ENCODE measurements at places on chromosomes 12 and 14. TPM values are rescaled to one million over a fixed set of nuclear protein-coding genes. Genes with fewer than 3 reads are reported as not detected.

- DNase-seq: no peak
- no peaks in the 10 kb centered on the region for H3K4me1 ChIP-seq
- peaks cover 7% of the 10 kb centered on the region for H3K27me3 ChIP-seq
- H3K27ac ChIP-seq: no peak overlapping the region
- no peak overlapping the region for H3K4me3 ChIP-seq
These were observed 46.7 kb downstream of the HSPB8 start for GRCh38 chr12:119225454-119225853.

SLC22A17 gene
- total RNA-seq: not detected

- H3K4me1 ChIP-seq: peaks cover 10% of the 10 kb centered on the region
- H3K27ac ChIP-seq: no peak overlapping the region
- peak; percentile 53 for DNase-seq
- H3K27me3 ChIP-seq: no peaks in the 10 kb centered on the region
- H3K36me3 ChIP-seq: no peaks in the 10 kb centered on the region
These were observed 55.7 kb downstream of the TRPV4 start for GRCh38 chr12:109777544-109777943.

DNA sequence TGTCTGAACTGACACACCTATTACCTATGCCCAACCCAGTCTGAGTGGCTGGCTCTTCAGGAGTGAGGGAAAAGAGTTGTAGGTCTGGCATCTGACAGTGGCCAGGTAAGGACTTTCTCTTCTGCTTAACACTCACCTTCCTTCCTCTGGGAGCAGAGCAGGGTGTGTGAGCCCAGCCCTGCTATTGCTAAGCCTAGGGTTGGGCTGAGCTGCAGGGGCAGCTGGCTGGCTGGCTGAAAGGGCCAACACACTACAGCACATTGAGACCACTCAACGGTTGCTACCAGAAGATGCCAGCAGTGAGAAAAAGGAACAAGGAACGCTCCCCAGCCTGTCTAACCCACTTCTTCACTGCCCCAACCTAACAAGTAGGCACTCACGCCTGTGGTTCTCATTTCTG is 201.2 kb downstream of the DPF3 start:
- H3K27ac ChIP-seq: no peak overlapping the region
- H3K4me1 ChIP-seq: peaks cover 7% of the 10 kb centered on the region
- no peaks in the 10 kb centered on the region for H3K27me3 ChIP-seq
- H3K36me3 ChIP-seq: no peaks in the 10 kb centered on the region
- H3K4me3 ChIP-seq: no peak overlapping the region

DNA sequence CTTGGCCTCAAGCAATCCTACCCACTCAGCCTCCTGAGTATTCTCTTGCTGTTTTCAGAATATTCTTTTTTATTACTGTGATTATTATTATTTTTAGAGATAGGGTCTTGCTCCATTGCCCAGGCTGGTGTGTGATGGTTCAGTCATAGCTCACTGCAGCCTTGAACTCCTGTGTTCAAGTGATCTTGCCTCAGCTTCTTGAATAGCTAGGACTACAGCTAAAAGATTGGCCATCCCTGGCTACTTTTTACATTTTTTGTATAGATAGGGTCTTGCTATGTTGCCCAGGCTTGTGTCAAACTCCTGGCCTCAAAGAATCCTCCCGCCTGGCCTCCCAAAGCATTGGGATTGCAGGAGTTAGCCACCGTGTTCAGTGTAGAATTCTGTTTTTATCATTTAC is 73.3 kb downstream of the ERC1 start:
- peaks cover 10% of the 10 kb centered on the region for H3K4me1 ChIP-seq
- no peak overlapping the region for H3K4me3 ChIP-seq
- no peak overlapping the region for H3K27ac ChIP-seq
- peaks cover 34% of the 10 kb centered on the region for H3K36me3 ChIP-seq
- no peak for DNase-seq

- H3K36me3 ChIP-seq: no peaks in the 10 kb centered on the region
- no peak overlapping the region for H3K27ac ChIP-seq
- H3K27me3 ChIP-seq: peaks cover 19% of the 10 kb centered on the region
These were observed 2.8 kb upstream of the A2ML1 start for GRCh38 chr12:8819666-8819980.

GRCh38 chr12:53224897-53225634 is 6.9 kb downstream of the RARG start:
- no peaks in the 10 kb centered on the region for H3K36me3 ChIP-seq
- H3K27ac ChIP-seq: no peak overlapping the region
- H3K4me1 ChIP-seq: peaks cover 50% of the 10 kb centered on the region
- no peak overlapping the region for H3K4me3 ChIP-seq

DNA sequence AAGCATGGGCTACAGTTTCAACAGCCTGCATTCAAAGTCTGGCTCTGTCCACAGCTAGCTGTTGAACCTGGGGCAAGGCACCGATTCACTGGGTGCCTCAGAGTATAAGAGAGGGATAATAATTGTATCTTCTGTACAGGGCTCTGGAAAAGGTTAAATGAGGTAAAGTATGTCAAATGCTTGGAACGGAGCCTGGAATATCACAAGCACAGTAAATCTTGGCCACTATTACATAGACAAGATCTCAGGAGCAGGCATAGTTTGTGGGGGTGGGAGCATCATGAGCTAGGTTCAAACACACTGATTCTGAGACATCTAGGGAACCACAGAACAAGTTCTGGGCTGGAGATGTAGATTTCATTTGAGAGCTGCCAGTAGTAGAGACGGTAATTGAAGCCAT is 203.7 kb upstream of the NUDT4 start:
- H3K27ac ChIP-seq: no peak overlapping the region
- peaks cover 2% of the 10 kb centered on the region for H3K27me3 ChIP-seq
- H3K4me1 ChIP-seq: no peaks in the 10 kb centered on the region
- H3K4me3 ChIP-seq: no peak overlapping the region

DNA sequence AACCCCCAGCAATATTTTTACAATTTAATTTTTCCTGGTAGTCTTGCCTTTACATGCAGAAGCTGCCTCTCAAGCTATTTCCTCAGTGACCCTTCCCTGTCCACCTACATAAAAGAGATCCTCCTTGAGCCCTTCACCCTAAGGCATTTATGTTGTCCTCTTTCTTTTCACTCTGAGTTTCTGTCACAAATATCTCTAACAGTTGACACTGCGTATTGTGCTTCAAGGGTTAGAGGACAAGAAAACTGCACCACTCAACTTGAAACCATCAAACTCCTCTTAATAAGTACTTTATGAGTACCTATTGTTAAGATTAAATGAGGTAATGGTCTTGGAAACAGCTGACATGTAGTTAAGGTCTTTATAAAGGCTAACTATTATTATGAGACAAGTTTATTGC is 557.7 kb downstream of the TRHDE start:
- DNase-seq: no peak
- H3K27me3 ChIP-seq: no peaks in the 10 kb centered on the region
- no peaks in the 10 kb centered on the region for H3K4me1 ChIP-seq
- H3K27ac ChIP-seq: no peak overlapping the region
- H3K4me3 ChIP-seq: no peak overlapping the region

- no peaks in the 10 kb centered on the region for H3K36me3 ChIP-seq
- peaks cover 8% of the 10 kb centered on the region for H3K27me3 ChIP-seq
- no peak for DNase-seq
- no peak overlapping the region for H3K4me3 ChIP-seq
- H3K4me1 ChIP-seq: no peaks in the 10 kb centered on the region
These were observed 28.6 kb upstream of the DLK1 start for GRCh38 chr14:100698066-100698465.

FOXG1 gene
- total RNA-seq: not detected

DNA sequence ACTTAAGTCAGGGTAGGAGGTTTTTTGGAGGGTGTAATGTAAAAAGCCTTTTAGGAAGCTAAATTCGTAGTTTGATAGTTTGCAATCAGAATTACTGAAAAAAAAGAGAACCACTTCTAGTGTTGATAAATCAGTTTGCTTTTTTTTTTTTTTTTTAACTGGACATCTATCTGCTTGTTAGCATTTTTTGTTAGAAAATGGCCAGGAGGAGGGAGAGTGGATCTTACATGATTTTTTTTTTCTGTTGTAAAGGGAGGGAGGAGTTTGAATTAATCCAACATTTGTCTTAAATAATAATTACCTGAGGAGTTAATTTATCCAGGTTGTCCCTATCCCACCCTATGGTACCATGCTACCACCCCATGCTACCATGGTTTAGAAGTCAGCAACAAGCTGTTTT is 1.2 kb downstream of the FBXO34 start:
- H3K4me1 ChIP-seq: peaks cover 44% of the 10 kb centered on the region
- H3K36me3 ChIP-seq: no peaks in the 10 kb centered on the region
- no peaks in the 10 kb centered on the region for H3K27me3 ChIP-seq
- peak overlapping the region; percentile 52 for H3K27ac ChIP-seq
- no peak for DNase-seq
- peak overlapping the region; percentile 91 for H3K4me3 ChIP-seq

DNA sequence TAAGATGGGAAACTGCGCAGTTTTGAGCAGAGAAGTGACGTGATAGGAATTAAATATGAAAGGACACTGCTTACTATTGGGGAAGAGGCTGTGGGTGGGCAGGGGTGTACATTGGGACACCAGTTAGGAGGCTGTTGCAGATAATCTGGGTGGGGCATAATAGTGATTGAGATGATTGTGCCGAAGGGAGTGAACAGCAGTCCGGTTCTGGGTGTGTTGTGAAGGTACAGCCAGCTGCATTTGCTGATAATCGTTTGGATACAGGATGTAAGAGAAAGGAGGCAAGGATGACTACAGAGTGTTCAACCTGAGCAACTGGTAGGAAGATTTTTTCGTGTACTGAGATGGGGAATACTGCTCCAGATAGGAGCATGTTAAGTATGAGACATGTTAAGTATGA is 205.2 kb upstream of the NEDD1 start:
- no peak overlapping the region for H3K27ac ChIP-seq
- no peak overlapping the region for H3K4me3 ChIP-seq
- H3K36me3 ChIP-seq: no peaks in the 10 kb centered on the region
- no peak for DNase-seq
- peaks cover 28% of the 10 kb centered on the region for H3K27me3 ChIP-seq
- no peaks in the 10 kb centered on the region for H3K4me1 ChIP-seq

DNA sequence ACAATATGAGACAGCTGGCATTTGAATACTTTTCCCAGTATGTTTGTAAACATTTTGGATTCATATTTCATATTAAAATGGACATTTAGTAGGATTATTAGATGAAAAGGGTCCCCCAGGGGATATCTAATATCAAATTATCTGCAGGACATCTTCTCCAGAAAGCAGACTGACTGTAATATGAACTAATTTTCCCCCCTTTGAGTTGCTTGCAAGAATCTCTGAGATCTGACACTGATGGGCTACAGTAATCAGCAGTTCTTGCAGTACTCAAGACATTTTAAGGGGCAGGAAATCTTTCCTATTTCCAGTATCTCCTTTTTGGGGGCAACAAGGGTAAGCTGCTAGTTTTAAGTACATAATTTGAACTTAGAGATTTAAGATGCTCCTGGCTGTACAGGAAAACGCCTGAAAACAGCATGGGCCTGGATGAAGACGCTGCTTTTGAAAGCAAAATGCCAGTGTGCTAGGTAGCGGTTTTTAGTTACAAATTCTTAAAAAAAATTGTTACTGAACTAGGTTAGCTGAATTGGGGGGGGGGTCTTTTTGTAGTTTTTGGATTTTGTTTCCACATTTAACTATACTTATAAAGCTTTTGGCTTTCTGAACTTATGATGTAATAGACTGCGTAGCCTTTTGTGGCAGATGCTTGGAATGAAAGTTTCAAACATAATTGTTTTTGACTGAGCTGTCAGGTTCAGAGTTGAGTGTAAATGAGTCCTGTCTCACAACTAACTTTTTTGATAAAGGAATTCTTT is 2.2 kb downstream of the FRMD6 start:
- peaks cover 47% of the 10 kb centered on the region for H3K27me3 ChIP-seq
- no peak for DNase-seq
- peaks cover 13% of the 10 kb centered on the region for H3K4me1 ChIP-seq
- H3K27ac ChIP-seq: no peak overlapping the region
- no peak overlapping the region for H3K4me3 ChIP-seq

GRCh38 chr12:39224971-39225370 is 217.9 kb downstream of the KIF21A start:
- no peaks in the 10 kb centered on the region for H3K27me3 ChIP-seq
- no peaks in the 10 kb centered on the region for H3K36me3 ChIP-seq
- DNase-seq: no peak
- no peak overlapping the region for H3K4me3 ChIP-seq
- no peaks in the 10 kb centered on the region for H3K4me1 ChIP-seq
- H3K27ac ChIP-seq: no peak overlapping the region

GRCh38 chr12:132174015-132174838 is 30.0 kb downstream of the NOC4L start:
- no peak overlapping the region for H3K27ac ChIP-seq
- no peaks in the 10 kb centered on the region for H3K4me1 ChIP-seq
- no peaks in the 10 kb centered on the region for H3K36me3 ChIP-seq

- no peak overlapping the region for H3K4me3 ChIP-seq
- no peak overlapping the region for H3K27ac ChIP-seq
- H3K36me3 ChIP-seq: no peaks in the 10 kb centered on the region
- peak; percentile 83 for DNase-seq
- H3K4me1 ChIP-seq: peaks cover 13% of the 10 kb centered on the region
These were observed 189.6 kb downstream of the DUSP6 start for GRCh38 chr12:89162589-89163261.

DNA sequence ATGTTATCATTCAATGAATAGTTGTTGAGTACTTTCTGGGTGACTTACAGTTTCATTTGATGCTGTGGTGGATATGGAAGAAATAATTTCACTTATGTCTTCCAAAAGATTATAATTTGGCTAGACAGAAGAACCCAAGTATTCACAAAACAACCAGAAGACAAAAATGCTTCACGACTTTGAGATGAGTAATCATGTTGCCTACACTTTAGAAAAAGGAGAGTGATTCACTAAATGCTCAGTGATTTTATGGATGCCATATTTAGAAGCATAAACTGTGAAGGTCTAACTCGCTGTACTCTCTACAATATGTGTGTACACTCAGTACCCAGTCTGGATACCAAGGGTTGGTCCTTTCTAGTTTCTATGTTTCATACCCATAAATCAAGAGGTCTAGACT is 101.3 kb upstream of the E2F7 start:
- no peak overlapping the region for H3K27ac ChIP-seq
- no peaks in the 10 kb centered on the region for H3K4me1 ChIP-seq
- no peak for DNase-seq
- H3K4me3 ChIP-seq: no peak overlapping the region
